ENCODE measurements at places on chromosomes 4 and X. TPM values are rescaled to one million over a fixed set of nuclear protein-coding genes. Genes with fewer than 3 reads are reported as not detected.

- DNase-seq, result no peak
Measured at GRCh38 chr4:138588501-138588900, 346.4 kb upstream of the SLC7A11 start.

- no peak for DNase-seq
Measured at GRCh38 chrX:129818123-129818522, 25.6 kb downstream of the ZDHHC9 start.

DNA sequence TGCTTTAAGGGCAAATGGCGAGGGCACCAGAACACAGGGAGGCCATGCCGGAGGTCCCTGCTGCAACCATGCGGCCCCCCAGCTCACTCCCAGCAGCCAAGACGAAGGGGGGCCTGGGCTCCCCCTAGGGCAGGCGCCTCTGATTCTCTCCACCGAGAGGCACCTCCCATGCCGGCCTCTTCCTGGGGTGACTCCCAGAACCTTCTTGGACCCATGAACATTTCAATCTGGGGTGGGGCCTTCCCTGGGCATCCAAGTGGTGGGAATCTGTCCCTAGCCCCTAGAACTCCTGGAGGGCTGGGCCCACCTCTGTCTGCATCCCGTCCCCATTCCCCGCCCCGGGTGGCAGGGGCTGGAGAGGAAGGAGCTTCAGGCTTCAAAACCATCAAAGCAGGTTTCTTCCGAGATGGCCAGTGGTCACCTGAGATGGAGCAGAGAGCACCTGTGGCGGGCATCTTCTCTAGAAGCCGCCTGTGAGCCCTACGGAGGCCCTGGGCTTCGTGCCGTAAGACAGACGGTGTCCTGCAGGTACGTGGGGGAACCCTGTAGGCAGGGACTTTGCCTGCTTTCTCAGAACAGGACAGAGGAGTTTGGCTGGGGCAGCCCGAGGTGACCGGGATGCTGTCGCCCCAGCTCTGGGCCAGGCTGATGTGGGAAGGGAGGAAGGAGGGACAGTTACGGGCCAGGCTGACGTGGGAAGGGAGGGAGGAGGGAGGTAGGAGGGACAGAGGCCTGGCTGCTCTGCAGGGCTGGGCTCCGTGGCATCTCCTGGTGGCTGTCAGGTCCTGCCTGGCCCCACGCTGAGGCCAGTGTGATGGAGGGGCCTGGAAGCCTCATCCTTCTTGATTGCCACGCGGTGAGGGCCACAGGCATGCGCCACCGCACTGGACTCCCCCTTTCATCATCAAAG, 6.8 kb upstream of the SLC25A6 start:
- DNase-seq, result peak; percentile 76

- DNase-seq, result no peak
Measured at GRCh38 chrX:151100799-151101198, 75.6 kb upstream of the GPR50 start.

- DNase-seq, result no peak
Measured at GRCh38 chrX:69032601-69033000, 132.7 kb downstream of the PJA1 start.

- DNase-seq, result no peak
Measured at GRCh38 chr4:7333024-7333780, 101.5 kb downstream of the PSAPL1 start.

DNA sequence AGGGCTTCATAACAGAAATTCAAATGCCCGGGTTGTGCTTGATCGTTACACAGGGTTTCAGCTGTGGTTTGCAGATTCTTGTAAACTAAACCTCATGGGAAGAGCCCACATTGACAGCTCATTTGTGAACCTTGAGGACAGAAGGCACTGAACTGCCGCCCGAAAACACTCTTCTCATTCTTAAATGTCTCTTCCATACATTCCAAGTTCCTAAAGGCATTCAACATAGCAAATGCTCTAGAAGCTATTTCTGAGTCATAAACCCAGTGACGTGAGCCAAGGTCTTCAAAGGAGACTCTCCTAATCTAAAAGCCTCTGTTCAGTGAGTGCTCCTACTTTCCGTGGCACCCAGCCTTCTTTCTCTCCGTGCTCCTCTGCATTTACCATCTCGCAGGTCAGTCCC, 737.8 kb upstream of the FRG1 start:
- DNase-seq, result no peak

GRCh38 chr4:120052856-120053255, 13.8 kb downstream of the MAD2L1 start:
- DNase-seq, result peak; percentile 91

DNA sequence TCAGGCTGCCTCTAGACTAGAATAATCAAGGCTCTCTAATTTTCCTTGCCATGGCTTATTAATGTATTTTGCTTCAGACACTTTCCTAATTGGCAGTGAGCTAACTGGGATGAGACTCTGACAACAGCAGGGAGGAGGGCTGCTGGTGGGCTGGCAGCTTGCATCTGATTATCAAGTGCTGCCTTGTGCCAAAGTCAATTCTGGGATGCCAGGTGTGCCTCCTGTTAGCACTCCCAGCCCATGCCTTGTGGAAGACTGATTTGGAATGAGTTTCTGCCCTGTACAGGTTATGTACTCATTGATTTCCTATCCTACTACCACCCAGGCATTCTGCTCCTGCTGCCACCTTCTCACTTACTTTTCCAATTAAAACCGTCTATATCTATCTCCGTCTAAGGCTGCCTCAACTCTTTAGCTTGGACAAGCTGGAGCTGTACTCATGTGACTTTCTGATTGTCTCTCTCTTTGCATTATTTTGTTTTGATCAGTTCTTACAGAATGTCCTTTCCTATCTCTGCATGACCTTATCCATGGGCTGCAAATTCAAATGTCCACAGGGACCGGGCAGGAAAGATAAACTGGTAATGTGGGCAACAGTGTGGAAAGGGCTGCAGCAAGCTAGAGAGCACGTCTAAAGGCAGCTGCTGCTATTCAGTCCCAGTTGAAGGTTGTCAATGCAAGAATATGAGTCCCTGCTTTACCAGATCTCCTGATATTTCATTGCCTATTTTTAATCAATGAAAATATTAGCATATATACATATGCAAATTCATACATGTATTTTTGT, 112.6 kb downstream of the GABRA2 start:
- DNase-seq, result no peak

Gene PRDM8
- 1.9 TPM for total RNA-seq

Gene GAGE13
- not detected for total RNA-seq

Gene YIPF7
- not detected for total RNA-seq

Gene PCSK1N
- total RNA-seq, result 2.3 TPM

Gene BLTP1
- total RNA-seq, result 71.7 TPM

Gene MAGED4B
- total RNA-seq, result 21.1 TPM

Gene UPF3B
- total RNA-seq, result 5.5 TPM

Gene SFRP2
- 73.9 TPM for total RNA-seq

Gene RAB33A
- 1.4 TPM for total RNA-seq

Data from left lung (tissue), 14 donors.